ENCODE measurements at places on chromosomes 7 and 10. TPM values are rescaled to one million over a fixed set of nuclear protein-coding genes. Genes with fewer than 3 reads are reported as not detected.

DNA sequence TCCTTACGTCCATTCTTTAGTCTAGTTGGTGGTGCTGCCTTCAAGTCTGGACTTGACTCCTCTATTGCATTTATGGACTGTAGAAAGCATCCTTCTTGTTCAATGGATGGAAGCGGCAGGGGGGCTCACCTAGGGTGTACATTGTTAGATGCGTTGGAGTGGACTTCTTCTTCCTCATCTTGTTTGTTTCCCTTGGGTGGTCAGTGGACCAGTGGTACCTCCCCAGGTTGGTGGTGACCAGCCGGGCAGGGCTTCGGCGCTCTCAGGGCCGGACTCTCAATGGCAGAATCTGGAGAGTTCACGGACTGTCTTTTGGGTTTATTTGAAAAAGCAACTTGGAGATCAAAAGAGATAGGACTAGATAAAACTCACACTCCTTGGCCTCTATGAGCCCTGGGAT lies 6.2 kb upstream of the BTBD16 start:
- no peak for DNase-seq

GRCh38 chr7:92835851-92836488 lies 403 bp downstream of the CDK6 start:
- peak; percentile 51 for DNase-seq

DNA sequence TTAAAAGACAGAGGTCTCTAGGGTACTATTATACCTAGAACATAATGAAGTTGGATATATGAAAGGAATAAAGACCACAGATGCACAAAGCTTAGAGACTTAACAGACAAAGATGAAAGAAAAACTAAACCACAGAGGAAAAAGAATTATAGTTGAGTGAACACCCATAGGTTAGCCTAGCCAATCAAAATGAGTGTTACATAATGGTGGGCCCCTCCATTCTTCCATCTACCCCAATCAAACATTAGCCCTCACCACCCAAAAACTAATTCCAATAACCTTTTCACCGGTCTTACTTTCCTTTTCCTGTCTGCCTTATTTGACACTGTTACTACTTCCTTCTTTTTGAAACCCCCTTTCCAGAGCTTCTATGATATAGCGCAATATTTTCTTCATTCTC lies 130.1 kb downstream of the ELMO1 start:
- DNase-seq: no peak

DNA sequence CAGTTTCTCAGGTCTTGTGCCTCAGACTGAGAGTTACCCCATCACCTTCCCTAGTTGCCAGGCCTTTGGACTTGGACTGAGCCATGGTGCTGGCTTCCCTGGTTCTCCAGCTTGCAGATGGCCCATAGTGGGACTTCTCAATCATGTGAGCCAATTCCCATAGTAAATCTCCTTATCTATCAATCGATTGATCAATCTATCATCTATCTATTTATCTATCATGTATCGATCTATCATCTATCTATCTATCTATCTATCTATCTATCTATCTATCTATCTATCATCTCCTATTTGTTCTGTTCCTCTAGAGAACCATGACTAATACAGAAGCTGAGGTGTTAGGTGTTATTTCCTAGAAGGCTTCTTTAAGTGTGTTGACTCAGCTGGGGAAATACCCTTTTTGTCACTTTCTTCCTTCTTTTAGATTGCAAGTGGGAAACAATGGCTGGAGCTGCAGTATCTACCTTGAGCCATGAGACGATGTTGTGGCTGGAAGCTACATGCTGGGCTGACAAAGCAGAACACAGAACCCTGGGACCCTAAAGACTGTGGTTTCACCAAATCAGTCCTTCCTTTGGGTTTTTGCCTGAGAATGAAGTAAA lies 234.7 kb upstream of the GLI3 start:
- no peak for DNase-seq

DNA sequence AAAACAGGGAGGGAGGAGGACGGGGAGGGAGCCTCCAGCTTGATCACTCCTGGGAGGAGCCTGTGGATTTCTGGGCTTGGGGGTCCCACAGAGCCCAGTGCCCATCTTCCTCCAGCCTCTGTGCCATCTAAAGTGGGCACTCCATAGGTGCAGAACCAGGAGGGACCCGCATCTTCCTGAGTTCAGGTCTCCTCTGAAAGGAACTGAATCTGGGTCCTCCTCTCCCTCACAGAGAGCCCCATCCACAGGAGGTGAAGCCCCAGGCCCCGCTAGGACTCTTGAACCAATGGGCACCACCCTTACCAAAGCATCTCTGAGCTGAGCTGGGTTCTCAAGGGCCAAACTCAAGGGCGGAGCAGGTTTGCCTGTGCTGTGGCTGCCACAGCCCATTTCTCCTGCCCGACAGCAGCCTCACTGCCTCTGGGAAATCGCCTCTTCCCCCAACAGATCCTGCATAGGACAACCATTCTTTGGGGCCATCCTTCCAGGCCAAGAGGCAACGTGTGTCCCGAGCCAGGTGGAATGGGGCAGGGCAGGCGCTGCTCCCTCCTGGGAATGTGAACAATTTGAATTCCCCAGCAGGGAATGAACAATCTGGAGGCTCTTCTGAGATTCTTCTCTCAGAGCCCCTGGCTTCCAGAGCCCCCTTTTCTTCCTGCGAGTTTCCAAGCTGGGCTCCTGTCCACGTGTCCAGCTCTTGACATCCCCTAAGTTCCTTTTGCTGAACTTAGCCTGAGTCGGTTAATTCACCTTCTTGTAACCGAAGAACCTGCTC lies 411.0 kb upstream of the FOXK1 start:
- DNase-seq: no peak

DNA sequence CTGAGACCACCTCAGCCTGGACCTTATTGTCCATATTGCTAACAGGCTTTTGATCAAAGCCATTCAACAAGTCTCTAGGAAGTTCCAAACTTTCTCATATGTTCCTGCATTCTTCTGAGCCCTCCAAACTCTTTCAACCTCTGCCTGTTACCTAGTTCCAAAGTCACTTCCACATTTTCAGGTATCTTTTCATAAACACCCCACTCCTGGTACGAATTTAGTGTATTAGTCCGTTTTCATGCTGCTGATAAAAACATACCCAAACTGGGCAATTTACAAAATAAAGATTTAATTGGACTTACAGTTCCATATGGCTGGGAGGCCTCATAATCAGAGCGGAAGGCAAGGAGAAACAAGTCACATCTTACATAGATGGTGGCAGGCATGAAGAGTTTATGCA lies 836.8 kb downstream of the SORCS1 start:
- no peak for DNase-seq

- no peak for DNase-seq
Observed at GRCh38 chr7:104130726-104131125, 77.1 kb downstream of the ORC5 start.

Gene FGFBP3
- total RNA-seq: 0.66 TPM

- DNase-seq: no peak
Observed at GRCh38 chr10:111996103-111996502, 187.5 kb downstream of the GPAM start.

Gene OR2A1
- total RNA-seq: 0.33 TPM

DNA sequence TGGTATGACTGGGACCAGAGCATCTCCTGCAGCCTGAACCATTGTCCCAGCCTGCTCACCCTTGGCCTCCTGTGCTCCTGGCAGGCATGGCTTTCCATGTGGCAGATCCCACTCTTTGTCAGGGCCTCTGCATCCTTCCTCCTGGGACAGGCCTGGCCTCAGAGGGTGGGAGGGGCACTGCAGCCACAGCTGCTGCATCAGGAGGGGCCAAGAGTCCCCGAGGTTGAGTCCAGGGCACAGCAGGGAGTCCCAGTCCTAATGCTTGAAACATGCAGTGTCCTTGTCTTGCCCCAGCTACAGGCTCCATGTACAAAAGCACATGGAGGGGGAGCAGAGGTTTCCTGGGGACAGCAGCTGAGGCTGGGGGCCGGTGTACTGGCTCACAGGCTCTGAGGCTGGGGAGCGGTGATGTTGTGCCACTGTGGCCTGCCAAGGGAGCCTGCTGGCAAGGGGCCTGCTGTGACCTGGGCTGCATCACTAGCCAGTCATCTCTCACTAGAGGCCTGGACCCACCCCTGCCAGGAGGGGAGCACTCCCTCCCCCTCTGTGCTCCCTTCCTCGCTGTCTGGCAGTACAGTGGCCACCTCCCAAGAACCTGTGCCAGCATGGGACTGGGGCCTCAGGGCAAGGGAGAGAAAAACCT lies 144.8 kb downstream of the ZNF248 start:
- DNase-seq: no peak

- no peak for DNase-seq
Observed at GRCh38 chr7:135812148-135812547, 63.5 kb upstream of the FAM180A start.

- DNase-seq: no peak
Observed at GRCh38 chr7:146090023-146090645, 26.5 kb upstream of the CNTNAP2 start.

Gene CALML3
- total RNA-seq: 3.6 TPM

DNA sequence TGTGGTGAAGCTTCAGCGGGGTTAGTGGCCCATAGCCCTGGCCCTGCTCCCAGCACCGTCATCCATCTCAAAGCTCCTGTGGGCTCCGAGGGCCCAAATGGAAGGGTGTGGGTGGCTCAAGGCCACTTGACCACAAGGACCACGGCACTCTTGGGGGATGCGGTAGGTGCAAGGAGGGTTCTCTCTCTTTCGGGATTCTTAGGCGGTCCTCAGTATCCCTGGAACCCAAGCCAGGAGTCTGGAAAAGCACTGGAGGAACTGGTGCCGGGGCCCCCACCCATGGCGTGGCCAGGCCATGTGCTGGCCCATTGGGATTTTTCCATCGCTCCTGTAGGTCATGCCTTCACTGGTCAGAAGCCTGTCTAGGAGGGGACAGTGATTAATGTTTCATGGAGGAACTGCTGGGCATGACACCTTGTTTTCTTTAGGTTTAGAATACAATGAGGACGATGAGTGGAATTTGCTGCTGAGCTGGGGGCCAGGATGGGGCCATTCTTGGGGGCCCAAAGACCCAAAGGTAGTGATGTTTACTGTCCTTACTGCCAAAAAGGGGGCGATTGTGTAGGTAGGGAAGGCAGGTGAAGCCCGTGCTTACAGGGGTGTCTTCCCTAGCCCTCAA lies 16.7 kb downstream of the AQP1 start:
- DNase-seq: peak; percentile 19

GRCh38 chr7:13279854-13280435 lies 592.5 kb downstream of the ARL4A start:
- no peak for DNase-seq

GRCh38 chr10:77932016-77932715 lies 5.6 kb upstream of the DLG5 start:
- no peak for DNase-seq

DNA sequence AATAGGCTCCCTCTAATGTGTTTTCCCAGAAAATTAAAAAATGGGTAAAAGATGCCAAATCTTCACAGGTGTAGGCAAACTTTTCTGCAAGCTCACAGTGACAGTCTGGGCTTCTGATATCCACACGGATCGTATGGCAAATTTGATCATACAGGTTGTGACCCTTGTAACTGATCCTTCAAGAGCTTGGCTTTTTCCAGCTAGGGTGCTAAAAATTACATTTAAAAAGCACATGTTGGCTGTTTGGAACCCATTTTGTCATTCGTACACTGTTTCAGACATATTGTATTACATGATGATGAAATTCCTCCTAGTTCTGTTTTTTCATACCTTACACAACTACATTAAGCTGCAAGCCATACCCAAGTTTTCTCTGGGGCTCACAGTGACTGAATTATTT lies 138.7 kb downstream of the GFRA1 start:
- no peak for DNase-seq

- DNase-seq: no peak
Observed at GRCh38 chr7:78254726-78255055, 456.1 kb downstream of the PHTF2 start.

- DNase-seq: no peak
Observed at GRCh38 chr10:11682851-11683250, 59.3 kb upstream of the ECHDC3 start.

DNA sequence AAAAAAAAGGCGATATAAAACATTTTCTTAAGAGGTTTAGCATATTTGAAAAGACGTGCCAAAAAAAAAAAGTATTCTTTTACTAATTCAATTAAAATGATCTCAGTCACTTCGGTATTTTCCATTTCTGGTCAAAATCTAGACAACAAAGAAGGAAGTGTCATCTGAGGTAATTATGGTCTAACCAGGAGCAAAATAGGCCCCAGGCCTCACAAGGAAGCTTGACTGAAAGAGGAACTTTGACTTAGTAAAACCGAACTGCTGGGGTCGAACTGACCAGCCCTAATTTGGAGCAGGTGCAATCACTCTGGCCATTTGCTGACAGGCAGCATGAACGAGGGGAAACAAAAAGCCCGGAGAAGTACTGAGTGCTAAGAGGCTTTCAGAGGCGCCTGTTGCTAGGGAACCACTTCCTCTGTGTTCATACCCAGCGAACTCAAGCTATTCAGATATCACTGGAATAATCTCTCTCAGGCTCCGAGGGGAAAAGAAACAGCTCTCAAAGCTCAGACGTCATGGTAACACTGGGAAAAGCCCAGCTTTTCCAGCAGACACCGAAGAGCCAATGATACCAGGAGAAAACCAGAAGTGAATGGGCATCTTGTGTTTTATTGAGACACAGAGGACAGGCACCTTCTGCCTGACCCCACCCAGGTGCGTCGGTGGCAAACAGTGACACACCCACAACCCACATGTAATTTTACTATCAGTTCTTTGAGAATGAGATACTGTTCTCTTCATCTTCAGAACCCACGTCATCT lies 126.5 kb downstream of the FAM107B start:
- DNase-seq: peak; percentile 62

Gene GPR15LG
- not detected for total RNA-seq

All from breast epithelium (tissue), 4 donors.